ENCODE measurements at places on chromosomes 13 and 19.

DNA sequence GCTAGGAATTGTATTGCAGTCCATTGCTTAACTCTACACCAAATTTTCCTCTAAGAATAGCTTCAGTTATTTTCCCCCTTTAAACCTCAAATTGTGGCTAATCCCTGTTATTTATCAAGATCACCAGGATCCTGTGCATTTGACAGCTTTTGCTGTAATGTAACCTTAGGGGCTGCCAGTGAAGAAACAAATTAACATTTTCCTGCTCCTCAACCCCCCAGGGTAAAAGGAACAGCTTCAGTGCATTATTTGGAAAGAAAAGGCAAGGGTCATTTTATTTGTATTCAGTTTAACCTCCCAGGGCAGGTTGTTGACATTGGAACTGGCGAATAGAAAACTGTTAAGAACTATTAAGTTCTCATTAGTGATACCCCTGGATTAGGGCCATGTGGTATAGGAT lies 57.0 kb downstream of the PCDH20 start:
- DNase-seq, result no peak

GRCh38 chr13:111626371-111627305 lies 306.2 kb downstream of the TEX29 start:
- no peak for DNase-seq

DNA sequence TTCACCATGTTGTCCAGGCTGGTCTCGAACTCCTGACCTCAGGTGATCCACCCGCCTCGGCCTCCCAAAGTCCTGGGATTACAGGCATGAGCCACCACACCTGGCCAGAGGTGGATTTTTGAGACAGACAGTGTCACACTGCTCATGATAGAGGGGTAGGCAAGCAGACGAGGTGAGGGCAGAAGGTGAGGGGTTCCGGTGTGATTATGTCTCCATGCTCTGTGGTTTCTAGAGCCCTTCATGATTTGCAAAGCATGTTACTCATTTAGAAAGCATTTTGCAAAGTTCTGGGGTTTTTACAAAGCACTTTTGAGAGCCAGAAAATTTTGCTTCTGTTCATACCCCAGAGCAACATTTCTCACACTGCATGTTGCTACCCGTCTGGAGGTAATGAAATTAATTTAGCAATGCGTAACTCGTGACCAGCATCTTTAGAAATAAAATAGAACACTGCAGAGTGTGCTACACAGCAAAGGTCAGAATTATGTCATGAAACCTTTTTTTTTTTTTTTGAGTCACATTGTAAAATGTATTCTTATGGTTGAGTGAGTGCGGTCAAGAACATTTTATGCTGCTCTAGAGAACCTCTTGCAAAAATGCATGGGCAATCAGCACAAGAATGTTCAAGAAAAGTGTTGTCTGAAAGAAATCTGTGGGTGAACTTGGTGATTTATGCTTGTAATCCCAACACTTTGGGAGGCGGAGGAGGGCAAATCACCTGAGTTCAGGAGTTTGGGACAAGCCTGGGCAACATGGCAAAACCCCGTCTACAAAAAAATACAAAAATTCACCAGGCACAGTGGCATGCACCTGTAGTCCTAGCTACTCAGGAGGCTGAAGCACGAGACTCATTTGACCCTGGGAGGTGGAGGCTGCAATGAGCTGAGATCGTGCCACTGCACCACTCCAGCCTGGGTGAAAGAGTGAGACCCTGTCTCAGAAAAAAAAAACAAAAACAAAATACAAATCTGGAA lies 58.0 kb downstream of the MAP4K1 start:
- DNase-seq, result no peak

DNA sequence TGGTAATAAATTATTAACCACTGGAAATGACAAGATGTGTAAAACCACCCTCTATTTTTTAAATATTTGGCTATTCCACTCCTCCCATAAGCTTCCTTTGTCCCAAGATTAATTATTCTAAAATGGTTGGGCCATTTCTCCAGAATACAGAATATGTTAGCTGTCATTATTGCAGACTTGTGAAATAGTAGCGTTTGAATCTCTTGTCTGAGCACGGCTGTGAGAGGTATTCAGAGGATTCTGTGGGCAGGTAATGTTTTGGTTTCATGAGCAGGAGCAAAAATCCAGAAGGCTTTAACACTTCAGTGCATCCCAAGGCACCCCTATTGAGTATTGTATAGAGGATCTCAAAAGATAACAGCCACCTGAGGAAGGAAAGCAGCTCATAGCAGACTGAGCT lies 256.0 kb downstream of the UQCRFS1 start:
- no peak for DNase-seq

DNA sequence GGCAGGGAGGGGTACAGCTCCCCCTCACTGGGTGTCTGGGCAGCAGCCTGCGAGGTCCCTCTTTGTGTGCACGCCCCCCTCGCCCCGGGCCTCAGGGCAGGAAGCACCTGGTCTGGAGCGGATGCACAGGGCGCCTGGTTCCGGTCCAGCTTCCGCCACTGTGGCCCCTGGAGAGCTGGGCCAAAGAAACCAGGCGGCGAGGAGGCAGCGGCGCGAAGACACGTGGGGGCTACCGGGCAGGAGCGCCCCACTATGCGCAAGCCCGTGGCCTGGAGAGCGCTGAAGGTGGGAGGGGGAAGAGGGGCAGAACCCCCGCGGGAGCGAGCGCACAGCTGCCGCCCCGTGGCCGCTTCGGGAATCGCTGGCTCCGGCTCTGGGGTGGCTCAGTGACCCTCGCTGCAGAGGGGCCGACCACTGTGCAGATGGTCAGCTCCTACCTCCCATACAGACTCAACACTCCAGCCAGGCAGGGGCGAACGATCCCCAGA lies 1.7 kb upstream of the LYL1 start:
- DNase-seq, result no peak

GRCh38 chr13:98246538-98247172 lies 69.6 kb upstream of the RNF113B start:
- no peak for DNase-seq

GRCh38 chr19:32866564-32867265 lies 2.9 kb downstream of the SLC7A9 start:
- DNase-seq, result no peak

DNA sequence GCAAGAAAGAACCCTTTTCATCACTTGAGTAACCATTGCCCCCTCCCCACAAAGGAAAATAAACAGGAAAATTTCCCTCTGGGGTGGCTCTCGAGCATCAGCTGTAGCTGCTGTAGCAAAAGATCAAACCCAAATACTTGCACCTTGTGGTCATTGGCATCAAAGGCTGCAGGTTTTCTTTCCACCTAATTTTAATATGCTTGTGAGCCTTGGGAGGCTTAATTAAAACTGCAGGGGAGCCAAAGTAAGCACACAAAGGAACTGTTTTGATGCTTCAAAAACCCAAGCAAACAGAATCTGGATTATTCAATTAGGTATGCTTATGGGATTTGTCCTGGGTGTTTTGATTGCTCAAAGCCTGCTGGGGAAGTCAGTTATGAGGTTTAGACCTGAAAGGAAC lies 119.5 kb downstream of the SHISA2 start:
- DNase-seq, result no peak

- DNase-seq, result no peak
Observed at GRCh38 chr13:59690857-59691500, 472.7 kb downstream of the DIAPH3 start.

DNA sequence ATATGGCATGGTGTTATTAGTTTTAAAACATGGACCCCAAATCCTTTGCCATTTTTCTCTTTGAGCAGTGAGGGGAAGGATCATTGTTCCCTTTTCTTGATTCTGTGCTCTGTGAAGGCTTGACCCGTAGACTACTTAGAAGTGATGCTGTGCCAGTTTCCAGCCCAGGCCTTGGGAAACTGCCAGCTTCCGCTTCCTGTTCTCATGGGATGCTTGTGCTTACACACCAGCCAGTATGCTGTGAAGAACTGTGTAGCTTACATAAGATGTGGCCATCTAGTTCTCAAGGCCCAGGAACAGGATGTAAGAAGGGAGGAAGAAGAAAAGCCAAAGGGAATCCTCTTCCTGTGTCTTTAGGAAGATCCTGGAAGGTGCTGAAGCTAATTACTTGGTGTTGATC lies 180.9 kb downstream of the PCCA start:
- DNase-seq, result no peak

DNA sequence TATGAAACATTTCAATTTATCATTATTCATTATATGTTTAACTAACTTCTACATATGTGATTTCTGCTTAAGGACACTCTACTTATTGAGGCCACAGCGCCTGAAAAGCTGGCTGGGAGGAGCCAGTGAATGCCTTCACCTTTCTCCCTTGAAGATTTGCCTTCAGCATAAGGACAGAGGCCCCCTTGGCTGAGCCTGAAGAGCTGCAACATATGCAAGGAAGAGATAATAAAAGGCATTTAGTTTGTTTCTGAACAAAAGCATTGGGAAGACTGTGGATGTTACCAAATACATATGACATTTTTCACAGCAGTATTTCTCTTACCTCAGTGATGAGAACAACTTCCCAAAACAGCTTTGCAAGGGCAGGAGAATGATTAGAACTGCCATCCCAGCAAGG lies 92.1 kb downstream of the ABCC4 start:
- no peak for DNase-seq

DNA sequence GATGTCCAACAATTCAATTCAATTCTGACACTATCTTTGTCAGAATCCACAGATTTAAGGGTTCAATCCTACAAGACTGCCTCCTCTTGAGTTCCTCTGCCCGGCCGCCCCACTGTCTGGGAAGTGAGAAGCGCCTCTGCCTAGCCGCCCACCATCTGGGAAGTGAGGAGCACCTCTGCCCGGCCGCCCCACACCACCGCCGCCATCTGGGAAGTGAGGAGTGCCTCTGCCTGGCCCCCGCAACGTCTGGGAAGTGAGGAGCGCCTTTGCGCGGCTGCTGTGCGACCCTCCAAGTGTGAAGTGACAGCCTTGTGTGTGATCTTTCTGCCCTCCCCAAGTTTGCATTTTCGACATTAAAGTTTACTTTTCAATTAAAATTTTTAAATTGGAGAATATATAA lies 6.0 kb downstream of the ZNF614 start:
- DNase-seq, result no peak

DNA sequence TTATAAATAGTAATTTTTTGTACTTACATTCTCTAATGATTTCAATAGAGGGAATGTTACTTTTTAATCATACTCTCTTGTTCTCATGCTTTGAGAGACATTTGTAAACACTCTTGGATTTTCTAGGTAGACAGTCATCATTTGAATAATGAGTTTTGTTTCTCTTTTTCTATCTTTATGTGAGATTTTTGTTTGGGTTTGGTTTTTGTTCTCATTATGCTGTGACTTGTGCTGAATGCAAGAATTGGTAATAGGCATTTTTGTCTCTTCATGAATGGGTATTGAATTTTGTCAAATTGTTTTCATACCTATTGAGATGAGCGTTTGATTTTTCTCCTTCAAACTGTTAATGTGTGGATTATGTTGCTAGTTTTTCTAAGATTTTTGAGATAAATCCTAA lies 56.8 kb upstream of the GPR183 start:
- DNase-seq, result no peak

Data from NCI-H1436 treated with DMSO at 0.1 percent for 48 hours (cell line).